ENCODE measurements at places on chromosomes 3 and 15.
A peak's percentile ranks its signal among the peaks of the same experiment; 100 is the strongest.

DNA sequence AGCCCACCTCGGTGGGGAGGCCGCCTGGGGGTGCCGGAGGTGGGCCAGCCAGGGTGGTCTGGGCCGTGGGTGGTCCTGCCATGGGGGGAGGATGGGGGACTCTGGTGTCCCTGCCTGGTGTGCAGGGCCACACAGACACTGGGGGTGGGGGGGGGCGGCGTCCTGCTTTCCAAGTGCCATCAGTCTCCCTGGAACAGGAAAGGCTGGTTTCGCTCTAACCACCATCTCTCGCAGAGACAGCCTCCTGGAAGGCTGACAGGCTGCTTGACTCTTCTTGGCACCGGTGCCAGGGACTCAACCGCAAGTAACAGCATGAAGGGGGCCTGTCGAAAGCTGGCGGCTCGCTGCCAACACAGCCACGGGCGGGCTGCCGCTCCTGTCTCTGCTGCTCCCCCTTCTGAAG, 40.3 kb downstream of the RGMA start:
- peak; percentile 40 for DNase-seq

GRCh38 chr3:112327371-112327951, 5.5 kb upstream of the CD200 start:
- peak; percentile 74 for DNase-seq

GRCh38 chr3:65568497-65568896, 470.2 kb downstream of the MAGI1 start:
- no peak for DNase-seq

DNA sequence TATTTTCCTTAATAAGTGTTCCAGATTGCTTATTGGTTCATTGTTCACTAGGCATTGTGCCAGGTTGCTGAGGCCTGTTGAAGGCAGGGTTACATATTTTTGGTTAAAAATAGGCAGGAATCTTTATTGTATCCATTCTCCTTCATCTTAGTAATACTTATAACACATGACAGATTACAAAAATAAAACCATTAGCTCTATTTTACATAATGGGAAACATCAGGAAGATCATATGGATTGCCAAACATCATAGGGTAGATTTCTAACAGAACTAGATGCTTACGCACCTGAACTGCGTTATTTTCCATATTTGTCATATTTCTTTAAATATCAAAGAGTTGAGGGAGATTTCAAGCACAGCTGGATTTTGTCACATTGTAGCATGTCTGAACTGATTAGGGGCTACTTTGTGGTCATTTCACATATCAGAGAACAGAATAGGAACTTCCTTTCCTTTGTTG, 462.9 kb upstream of the SGO1 start:
- DNase-seq = no peak

DNA sequence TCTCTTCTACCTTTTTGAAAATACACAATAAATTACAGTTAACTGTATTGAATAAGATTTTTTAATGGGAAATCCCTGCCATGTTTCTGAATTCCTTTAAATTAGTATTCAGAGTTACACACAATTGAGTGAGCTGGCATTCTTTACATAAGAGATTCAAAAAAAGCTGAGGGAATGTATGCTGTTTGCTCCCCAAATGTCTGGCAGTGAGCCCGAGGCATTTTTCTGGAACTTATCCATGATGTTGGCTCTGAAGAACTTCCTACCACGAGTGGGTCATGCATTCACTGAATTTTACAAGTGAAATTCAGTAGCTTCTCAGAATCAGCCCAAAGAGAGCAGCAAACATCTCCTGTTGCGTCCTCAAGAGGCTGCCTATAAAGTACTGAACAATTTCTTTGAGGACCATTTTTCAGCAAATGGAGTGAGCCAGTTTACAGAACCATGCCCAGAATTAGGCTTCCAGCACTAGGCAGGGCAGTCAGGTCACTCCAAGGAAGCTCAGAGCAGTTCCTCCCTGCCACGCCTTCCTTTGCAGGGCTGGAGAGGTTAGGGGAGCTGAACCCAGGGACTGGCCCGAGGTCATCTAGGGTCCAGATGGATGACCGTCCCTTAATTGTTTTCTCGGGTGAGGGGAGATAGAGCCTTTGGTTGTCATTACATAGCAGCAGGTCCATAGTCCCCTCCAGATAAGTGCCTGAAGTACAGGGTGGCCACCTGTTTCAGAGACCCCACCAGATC, 21.2 kb downstream of the GABRA5 start:
- no peak for DNase-seq

DNA sequence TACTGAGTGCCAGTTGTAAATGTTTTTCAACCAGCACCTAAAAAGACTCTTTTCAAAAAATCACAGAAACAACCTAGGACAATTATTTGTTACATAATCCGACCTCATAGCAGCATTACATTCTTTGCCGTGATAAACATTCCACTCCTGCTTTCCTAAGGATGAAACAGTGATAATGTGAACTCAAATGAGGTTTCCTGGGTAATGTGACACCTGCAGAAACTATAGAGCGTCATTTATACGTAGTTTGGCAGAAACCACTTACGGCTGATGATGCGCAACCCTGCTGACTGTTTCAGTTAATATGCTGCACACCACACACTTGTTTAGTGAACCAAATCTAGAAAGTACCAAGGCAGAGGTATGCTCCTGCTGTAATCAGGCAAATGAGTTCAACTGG, 55.8 kb downstream of the SEMA6D start:
- DNase-seq = no peak

All from mucosa of descending colon (tissue), 3 donors.